ENCODE measurements at places on chromosomes 12 and 14. TPM values are rescaled to one million over a fixed set of nuclear protein-coding genes. Genes with fewer than 3 reads are reported as not detected.

The SUDS3 gene
- 21.2 TPM for total RNA-seq

The CARMIL3 gene
- total RNA-seq = 0.12 TPM

The ACVRL1 gene
- 31.7 TPM for total RNA-seq

The METTL25 gene
- 15.6 TPM for total RNA-seq

DNA sequence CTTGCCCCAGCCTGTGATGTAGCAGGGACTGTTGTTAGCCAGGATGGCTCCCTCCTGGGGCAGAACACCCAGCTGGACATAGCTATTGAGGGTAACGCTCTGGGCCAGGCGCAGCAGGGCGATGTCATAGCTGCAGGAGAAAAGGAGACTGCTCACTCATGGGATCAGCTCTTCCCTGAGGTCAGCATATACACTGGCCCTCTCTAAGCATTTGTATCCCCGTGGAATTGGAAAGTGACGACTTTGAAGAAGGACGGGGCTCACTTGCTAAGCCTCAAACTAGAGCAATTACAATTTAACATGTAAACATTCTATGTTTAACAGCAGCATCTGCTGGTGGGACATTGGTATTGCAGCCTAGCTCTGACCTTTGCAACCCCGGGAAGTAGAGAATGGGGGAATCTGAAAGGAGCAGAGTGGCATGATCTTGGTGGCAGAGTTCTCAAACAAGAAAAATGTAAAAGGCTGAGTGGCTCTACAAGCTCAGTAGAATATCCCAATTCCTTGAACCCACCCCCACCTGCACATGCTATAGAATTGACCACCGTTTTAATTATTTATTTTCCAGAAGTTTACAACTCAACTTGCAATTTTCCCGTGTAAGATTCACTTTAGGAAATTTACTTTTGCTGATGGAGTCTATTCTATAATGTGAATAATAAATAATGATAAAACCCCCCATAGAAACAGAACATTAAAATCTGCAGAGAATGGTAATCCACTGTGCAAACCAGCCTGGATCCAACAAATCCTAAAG is 5.0 kb downstream of the CELA1 start:
- peak; percentile 43 for DNase-seq

DNA sequence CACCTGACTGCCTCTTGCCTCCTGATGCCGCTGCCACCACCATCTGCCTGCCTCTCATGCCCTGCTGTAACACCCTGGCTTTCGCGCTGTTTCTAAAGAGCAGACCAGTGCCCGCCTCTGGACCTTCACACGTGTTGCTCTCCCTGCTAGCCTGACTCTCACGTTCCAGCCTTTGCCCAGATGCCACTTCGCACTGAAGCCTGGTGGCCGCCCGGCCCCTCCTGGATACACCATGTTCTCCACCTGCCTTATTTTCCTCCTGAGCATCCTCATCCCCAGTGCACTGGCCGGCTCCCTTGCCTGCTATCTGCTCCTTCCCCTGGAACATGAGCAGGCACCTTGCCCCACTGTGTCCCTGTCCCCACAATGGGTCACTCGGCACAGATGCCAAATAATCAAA is 146.5 kb downstream of the PIWIL1 start:
- DNase-seq = no peak

- DNase-seq = no peak
Observed at GRCh38 chr12:104959335-104959841, 1.3 kb upstream of the SLC41A2 start.

- no peak for DNase-seq
Observed at GRCh38 chr14:88852632-88853031, 28.2 kb downstream of the TTC8 start.

DNA sequence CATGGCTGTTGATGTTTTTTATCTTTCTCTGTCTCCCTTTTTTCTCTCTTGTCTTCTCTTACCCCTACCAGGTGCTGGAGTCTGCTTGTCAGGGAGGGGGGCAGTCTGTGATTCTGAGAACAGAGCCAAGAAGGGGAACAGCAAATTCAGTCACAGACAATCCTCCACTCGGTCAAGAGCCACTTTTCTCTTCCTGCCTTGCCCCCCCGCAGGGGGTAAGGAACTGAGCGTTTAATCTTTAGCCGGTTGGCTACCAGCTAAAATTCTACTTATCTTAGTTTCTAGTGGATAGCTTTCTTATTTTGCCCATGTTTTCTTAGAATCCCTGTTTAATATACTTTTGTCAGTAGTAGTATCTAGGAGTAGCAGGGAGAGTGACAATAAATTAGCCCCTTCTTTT is 1.9 kb downstream of the RIMKLB start:
- no peak for DNase-seq

- DNase-seq = no peak
Observed at GRCh38 chr12:53991077-53991460, 6.1 kb downstream of the HOXC10 start.

- no peak for DNase-seq
Observed at GRCh38 chr14:72519543-72519942, 374.4 kb downstream of the DPF3 start.

- no peak for DNase-seq
Observed at GRCh38 chr14:80584744-80585505, 356.6 kb downstream of the CEP128 start.
